ENCODE measurements at places on chromosomes 16 and 17.

DNA sequence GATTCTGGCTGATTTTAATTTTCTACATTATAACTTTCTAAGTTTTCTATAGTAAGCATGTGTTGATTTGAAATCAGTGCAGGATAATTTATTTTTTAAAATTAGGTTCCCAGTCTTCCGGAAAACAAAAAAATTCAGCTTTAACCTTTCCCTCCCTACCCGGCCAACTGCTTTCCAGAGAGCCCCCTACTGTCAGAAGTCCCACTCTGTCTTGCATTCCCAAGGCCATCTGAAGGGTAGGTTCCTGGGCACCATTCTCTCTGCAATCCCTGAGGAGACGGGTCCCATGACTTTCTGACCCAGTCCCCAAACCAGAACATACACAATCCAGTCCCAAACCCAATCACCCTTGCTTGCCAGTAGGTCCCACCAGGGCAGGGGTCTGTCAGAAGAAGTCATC, 200.3 kb downstream of the CYLD start:
- no peak for DNase-seq

GRCh38 chr16:756428-756827, 4.1 kb upstream of the MSLN start:
- no peak for DNase-seq

GRCh38 chr17:81442791-81443190, 47.5 kb downstream of the BAHCC1 start:
- DNase-seq, result no peak

DNA sequence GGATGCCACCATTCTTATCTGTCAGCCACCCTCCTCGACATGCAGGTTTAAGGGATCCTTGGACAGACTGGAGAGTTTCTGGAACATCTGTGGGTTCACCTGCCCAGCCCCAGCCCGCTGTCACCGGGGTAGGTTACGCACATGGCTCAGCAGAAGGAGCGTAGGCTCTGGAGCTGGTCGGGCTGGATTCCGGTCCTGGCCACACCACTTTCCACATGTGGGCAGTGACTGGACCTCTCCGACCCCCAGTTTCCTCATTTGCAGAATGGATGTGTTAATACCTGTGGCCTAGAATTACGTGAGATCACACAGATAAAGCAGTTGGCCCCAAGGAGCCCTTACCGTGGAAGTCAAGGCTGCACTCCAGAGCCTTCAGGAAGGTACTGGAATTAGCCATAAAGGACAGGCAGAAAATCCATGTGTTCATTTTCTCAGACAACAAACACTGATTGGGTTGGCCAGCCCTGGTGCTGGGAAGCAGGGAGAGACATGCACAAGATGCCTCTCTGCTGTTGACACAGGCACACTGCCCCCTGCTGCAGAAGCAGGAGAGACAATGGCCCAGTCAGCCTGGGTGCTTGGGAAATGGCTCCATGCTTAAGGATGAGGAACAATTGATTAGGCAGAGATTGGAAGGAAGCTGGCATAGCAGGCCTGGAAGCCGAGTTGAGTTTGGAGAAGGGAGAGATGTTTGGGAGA, 58.8 kb downstream of the SF3B3 start:
- peak; percentile 40 for DNase-seq

DNA sequence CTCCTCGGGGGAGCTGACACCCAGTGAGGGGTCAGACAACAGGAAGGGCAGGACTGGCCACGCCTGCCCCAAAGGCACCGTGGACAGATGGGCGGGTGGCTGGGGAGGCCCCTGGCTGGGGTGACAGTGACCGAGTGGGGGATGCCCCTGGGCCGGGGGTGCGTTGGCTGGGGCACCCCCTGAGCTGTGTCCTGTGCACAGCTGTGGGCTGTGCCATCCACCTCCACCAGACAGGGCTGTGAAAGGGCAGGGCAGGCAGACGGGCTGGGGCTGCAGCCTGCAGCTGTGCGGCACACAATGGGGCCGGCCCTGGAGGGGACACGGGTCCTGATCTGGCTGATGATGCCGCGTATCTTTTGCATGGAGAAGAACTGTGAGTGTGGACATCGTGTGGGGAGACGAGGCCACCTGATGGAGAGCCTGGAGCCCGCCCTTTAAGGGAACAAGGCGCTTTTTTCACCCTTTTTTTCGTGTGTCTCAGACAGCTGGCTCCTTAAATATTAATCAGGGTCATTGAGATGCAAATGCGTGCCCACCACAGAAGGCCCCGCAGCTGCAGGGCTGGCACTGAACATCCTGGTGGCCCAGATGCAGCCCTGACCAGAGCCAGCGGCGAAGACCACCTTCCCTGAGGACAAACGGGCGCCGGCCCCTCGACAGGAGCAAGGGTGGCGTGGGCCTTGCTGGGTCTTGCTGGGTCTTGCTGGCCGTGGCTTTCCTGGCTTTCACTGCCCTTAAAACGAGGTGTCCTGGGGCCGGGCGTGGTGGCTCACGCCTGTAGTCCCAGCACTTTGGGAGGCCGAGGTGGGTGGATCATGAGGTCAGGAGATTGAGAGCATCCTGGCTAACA, 42.4 kb upstream of the GNG13 start:
- DNase-seq, result no peak

- peak; percentile 34 for DNase-seq
Observed at GRCh38 chr16:55035029-55035428, 104.4 kb downstream of the IRX5 start.

DNA sequence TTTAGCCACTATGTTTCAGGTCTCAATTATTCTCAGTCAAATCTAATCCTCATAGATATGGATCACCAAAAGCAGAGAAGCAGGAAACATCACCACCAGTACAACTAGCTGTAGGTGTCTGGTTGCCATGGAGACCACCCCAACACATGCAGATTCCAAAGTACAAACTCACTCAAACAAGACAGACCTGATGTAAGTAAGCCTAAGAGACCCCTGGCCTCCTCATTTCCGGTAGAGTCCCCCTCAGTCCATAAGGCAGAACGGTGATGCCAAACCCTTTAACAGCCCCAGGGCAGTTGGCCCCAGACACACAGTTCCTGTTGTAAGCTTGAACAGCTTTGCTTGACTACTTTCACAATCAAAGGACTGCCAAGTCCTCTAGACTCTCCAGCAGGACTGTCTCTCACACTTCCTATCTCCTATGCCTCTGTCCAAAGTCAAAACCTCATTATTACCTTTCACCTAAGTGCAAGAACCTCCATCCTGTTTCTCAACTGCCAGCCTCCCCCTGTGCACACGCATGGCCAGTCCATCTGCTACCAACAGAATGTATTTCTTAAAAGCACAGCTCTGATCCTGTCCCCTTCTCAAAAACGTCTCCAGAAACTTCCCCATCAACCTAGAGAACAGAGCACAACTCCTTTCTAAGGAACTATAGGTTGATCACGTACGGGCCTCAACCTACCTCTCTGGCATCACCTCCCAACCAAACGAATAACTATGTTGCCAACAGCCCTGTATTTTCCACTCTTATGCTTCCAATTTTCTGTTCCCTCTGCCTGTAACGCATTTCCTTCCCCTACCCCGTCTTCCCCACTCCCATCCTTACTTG, 23.9 kb downstream of the SLC39A11 start:
- no peak for DNase-seq

GRCh38 chr17:7712111-7712771, 5.3 kb upstream of the DNAH2 start:
- DNase-seq, result no peak

GRCh38 chr17:46995841-46996571, 17.0 kb upstream of the RPRML start:
- no peak for DNase-seq

- no peak for DNase-seq
Observed at GRCh38 chr17:79776376-79777119, 1.4 kb upstream of the CBX2 start.
